ENCODE measurements at places on chromosomes 3 and 15.

GRCh38 chr3:16216373-16216935, 42.0 kb downstream of the GALNT15 start:
- no peak for ATAC-seq

DNA sequence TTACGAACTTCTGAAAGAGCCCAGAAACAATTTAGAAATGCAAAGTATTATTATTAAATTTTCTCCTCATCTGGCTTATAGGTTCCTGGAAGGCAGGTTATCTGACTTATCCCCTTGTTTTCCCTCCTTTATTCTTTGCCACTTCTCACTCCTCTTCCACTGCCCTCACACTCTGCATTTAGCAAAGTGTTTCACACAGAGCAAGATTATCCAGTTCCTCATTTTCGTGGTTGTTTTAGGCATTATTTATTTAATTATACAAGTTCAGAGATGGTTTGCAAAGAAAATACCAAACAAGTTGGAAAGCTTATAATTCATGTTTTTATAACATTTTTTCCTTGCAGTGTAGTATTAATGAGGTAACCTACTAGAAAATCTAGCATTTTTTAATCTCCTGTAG, 544.9 kb downstream of the NSUN3 start:
- no peak for ATAC-seq

- no peak for ATAC-seq
Measured at GRCh38 chr3:39205131-39205530, 12.7 kb upstream of the XIRP1 start.

GRCh38 chr3:56988458-56989168, 71.9 kb upstream of the SPATA12 start:
- peak; percentile 68 for ATAC-seq

- ATAC-seq = no peak
Measured at GRCh38 chr3:45524565-45524964, 70.0 kb upstream of the LIMD1 start.

- no peak for ATAC-seq
Measured at GRCh38 chr15:27902680-27903385, 196.3 kb downstream of the OCA2 start.

DNA sequence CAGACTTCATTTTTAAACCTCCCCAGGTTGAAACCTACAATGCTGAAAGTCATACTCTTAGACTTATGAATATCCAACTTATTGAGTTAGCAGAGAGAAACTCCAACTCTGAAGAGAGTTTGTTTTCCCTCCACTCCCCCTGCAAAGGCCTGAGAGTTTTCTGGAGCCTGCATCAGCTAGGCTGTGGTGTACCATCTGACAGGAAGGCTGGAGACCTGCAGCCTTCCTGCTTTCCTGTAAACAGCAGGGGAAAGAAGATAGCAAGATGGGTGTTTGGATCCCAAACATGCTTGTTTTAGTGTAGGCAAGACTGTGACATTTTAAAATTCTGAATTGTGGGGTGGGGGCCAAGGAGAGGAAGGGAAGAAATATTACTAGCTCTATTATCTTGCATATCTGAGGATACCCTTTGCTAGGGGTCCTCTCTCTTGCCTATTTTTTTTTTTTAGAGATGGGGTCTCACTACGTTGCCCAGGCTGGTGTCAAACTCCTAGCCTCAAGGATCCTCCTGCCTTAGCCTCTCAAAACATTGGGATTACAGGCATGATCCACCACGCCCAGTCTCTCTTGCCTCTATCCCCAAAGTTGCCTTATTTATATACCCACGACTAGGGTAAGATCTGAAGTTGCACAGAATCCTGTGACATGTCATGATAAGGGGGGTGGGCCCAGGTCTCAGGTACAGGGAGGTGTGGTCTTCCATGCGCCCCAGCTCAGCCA, 51.0 kb upstream of the USP3 start:
- no peak for ATAC-seq

DNA sequence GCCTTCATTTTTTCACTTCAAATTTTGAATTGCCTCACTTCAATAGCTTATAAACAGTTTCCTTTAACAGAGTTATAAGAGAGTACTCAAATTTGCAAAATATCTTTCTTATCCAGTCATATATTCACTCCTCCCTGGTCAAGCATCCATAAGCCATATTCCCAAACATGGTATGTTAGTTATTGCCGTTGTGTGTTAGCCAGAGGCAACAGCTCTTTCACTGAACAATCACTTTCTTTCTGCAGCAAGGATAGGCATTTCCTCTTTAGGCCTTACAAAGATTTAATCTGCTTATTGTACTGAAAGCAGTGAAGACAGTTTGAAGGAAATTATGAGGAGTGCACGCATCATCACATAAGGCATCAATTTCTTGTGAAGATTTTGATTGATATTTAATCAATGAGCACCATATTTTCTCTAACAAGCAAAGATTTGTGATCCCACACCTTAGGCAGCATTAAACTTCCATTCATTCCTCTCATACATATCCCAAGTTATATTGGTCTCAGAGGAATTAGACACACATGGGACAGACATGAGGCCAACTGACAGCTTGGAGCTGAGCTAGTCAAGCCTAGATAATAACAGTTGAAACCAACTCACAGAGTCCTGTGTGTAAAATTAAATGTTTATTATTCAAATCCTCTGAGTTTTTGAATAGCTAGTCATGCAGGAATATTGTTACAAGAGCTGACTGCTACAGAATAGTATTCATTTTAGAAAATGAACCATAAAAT, 80.0 kb upstream of the EPHA6 start:
- no peak for ATAC-seq

DNA sequence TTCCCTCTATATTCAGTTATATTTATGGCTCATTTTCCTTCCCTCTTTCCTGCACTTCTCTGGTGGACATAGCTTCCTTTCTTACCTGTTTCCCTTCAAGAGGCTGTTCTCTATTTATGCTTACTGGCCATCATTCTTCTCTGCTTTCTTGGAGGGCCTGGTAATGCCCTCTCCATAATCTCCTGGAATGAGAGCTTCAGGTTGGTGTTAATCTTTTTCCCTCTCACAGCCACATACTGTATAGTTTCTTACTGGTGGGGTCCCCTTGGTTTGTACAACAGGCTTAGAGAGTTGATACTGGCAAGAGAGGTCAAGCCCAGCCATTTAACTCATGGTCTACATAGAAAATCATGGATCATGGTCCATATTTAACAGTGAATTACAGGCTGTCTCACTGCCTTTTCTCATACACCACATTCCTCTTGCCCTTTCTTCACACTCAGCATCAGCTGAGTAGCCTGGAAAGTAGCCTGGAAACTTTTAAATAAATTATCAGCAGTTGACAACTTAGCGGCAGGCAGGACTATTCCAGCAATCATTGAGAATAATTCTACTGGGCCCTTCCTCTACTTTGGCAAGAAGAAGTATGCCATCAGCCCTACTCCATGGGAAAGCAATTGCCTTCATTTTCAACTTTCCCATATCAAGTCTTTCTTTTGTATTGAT, 38.0 kb upstream of the DPH6 start:
- no peak for ATAC-seq

- ATAC-seq = no peak
Measured at GRCh38 chr15:63764124-63764803, 69.5 kb downstream of the HERC1 start.

- peak; percentile 12 for ATAC-seq
Measured at GRCh38 chr15:31328428-31328968, 1.9 kb downstream of the KLF13 start.

DNA sequence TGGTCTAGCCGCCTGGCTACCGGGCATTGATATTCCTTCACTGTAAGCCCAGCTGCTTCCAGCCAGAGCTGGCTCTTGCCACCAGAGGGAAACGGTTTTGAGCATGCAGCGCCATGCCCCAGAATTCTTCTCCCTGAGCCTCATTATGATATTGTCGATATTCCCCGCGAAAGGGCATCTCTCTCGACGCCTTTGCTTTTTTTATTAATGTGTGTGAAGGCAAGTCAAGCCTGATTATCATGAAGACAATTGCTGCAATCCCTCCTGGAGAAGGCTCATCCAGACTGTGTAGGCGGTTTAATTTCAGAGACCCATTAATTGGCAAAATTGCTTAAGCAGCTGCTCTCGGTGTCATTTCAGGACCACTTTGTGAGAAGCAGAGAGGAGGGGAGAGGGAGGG, 321.2 kb upstream of the TLE3 start:
- no peak for ATAC-seq

DNA sequence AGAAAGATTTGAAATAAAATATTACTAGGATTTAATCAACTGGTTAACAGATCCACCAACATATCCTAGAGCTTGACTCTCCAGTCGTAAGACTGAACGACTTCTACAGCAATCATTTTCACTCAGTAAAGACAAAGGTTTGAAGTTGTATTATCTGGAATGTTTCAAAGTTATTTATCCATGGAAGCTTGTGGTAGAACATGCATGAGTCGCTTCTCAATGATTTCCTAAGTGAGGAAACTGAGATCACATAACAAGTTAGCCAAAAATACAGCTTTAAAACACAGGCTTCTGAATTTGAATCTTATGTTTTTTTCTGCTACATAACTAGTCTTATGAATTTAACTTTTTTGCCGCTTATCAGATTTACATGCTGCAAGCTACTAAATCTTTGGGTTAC, 241.8 kb downstream of the FOXP1 start:
- no peak for ATAC-seq

- ATAC-seq = no peak
Measured at GRCh38 chr3:180825964-180826363, 86.5 kb upstream of the FXR1 start.

DNA sequence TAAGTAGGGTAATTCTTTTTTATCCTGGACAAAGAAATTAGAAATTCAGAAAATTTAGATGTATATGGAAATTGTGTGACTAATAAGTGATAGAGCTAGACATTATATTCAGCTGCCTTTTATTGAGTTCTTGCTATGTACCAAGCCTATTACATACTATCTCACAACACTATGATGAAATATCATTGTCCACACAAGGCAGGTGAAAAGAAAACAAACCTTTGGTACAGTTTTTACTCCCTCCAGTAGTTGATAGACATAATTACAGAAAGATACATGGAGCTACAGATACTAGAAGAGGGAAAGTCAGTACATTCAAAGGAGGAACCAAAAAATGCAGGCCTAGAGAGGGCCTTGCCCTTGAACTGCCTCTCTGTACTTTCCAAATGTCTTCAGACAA, 4.8 kb downstream of the IQCH start:
- ATAC-seq = no peak

GRCh38 chr15:84669726-84670125, 11.7 kb upstream of the NMB start:
- ATAC-seq = no peak

GRCh38 chr3:127796831-127797150, 25.5 kb downstream of the MGLL start:
- ATAC-seq = no peak

GRCh38 chr3:129610276-129610675, 3.8 kb upstream of the PLXND1 start:
- ATAC-seq = no peak

GRCh38 chr3:123054931-123055330, 11.9 kb upstream of the PDIA5 start:
- ATAC-seq = no peak

DNA sequence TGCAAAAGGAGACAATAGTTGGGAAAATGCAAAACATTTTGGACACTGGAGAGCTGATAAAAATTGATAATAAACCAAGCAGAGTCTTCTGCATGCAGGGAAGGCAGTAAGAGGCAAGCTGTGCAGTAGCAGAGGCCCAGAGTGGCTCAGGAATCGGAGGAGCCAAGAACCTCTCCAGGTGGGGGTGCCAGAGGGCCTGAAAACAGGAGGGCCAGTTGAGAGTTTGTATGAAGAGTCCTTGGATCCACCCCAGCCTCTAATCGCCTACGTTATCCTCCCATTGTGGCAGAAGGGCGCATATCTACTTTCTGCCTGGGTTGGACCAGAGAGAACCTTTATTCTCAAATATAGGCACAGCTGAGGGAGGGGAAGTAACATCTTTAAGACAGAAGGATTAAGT, 48.9 kb upstream of the RBP1 start:
- no peak for ATAC-seq

GRCh38 chr3:172580680-172581401, 57.6 kb upstream of the TNFSF10 start:
- peak; percentile 62 for ATAC-seq

- ATAC-seq = no peak
Measured at GRCh38 chr3:185988080-185988815, 50.4 kb upstream of the TRA2B start.

DNA sequence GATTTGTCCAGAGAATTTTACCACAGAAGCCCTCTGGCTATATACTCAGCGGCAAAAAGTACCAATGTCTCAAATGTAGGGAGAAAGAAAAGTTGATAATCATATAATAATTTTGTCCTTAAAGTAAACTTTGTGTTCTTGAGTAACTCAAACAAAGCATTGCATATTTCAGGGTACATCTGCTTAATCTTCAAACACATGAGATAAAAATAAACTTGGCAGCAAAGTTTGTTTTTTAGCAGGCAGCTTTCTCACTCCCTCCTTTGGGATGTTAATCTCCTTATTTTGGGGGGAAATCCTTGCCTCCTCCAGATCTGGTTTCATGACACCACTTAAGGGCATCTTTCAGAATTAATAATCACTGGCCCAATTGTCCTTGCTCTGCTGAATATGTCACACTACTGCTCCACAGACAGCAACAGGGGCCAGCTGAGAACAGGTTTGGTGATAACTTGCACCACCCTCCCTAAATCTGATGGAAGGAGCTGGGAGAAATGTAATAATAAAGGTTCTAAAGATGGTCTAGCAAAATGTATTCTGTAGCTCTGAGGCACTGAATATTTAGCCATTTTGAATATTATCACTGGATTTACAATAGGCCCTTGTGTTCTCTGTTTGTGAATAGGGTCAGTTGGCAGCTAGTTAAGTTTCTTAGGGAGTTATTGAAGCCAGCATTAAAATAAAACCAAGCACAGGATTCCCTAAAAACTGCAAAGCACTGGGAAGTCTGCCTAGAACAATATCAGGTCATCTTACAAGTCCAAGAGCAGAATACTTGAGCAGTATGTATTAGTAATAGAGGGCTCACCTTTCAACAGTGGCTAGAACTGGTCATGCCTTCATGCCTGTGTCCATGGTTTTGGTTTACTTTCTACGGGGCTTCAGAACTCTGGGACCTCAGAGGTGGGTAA, 79.2 kb downstream of the EFL1 start:
- no peak for ATAC-seq

GRCh38 chr15:71226536-71227455, 111.5 kb downstream of the THSD4 start:
- no peak for ATAC-seq

DNA sequence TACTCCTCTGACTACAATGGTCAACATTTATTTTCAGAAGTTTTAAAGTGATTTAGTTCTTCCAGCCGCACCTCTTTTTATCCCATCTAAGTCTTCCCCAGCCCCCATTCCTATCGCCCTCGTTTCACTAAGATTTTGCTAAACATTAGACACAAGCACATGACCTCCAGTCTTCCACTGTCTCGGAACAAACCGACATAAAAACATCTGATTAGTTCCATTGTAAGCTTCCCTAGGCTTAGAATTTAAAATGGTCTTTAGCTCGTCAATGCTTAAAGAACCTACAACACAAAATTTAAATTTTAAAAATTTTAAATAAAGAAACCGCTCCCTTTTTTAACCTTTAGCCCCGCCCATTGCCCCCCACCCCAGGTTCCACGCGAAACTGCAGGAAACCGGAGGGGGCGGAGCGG, 284 bp upstream of the TSC22D2 start:
- ATAC-seq = no peak

All from activated CD4-positive, CD25-positive, alpha-beta regulatory T cell treated with anti-CD3 and anti-CD28 coated beads, Interleukin-2, amount 50 U/mL, for 24 hours (primary cell).